ENCODE measurements at places on chromosomes 7 and 10. TPM values are rescaled to one million over a fixed set of nuclear protein-coding genes. Genes with fewer than 3 reads are reported as not detected.

TIMM23B gene
- total RNA-seq, result 9.4 TPM

AKR1C8 gene
- not detected for total RNA-seq

BLNK gene
- not detected for total RNA-seq

ASB10 gene
- total RNA-seq, result not detected

NPY4R gene
- not detected for total RNA-seq

CCL24 gene
- not detected for total RNA-seq

NRG3 gene
- 8.2 TPM for total RNA-seq

ZPBP gene
- total RNA-seq, result not detected

MYO3A gene
- total RNA-seq, result not detected

ARHGAP22 gene
- 2.7 TPM for total RNA-seq

PLEKHS1 gene
- total RNA-seq, result not detected

ACSM6 gene
- not detected for total RNA-seq

OR6B1 gene
- total RNA-seq, result not detected

MRPS16 gene
- total RNA-seq, result 60.8 TPM

TMEM176B gene
- not detected for total RNA-seq

PKD2L1 gene
- not detected for total RNA-seq

SPDYE5 gene
- not detected for total RNA-seq

CASP2 gene
- 12.3 TPM for total RNA-seq

NPY4R2 gene
- total RNA-seq, result not detected

RAMP3 gene
- 32.3 TPM for total RNA-seq

SEMA3A gene
- 105 TPM for total RNA-seq

CFAP58 gene
- total RNA-seq, result 0.89 TPM

IPMK gene
- 5.6 TPM for total RNA-seq

GBF1 gene
- total RNA-seq, result 16.7 TPM

NEUROD6 gene
- not detected for total RNA-seq

ZC3HAV1L gene
- 14.2 TPM for total RNA-seq

LIPN gene
- not detected for total RNA-seq
